ENCODE measurements at places on chromosomes 6 and 20. TPM values are rescaled to one million over a fixed set of nuclear protein-coding genes. Genes with fewer than 3 reads are reported as not detected.

The IRF4 gene
- 0.37 TPM for total RNA-seq

The MTFR2 gene
- total RNA-seq = 10.1 TPM

The WFDC8 gene
- not detected for total RNA-seq

The FOXQ1 gene
- total RNA-seq = not detected

The ROMO1 gene
- 153 TPM for total RNA-seq

The MAVS gene
- 32.4 TPM for total RNA-seq

The CYP21A2 gene
- not detected for total RNA-seq
